ENCODE measurements at places on chromosomes 3 and 15.
A peak's percentile ranks its signal among the peaks of the same experiment; 100 is the strongest.

DNA sequence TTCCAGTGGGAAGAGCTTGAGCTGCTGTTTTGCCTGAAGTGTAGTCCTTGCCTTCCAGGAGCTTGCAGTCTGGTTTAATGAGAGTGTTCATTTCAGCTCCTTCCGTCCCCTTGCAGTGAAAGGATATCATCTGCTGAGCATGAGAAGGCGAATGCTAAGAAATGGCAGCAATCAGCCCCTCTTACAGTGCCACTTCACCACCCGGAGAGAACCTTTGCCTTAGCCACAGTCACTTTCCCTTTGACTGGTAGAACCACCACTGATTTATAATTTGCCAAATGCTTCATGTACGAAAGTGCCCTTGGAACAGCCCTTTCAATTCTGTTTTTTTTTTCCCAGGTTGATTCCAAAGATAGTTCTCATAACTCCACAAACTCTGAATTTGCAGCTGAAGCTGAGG is 11.5 kb downstream of the TATDN2 start:
- no peak for DNase-seq
- peaks cover 16% of the 10 kb centered on the region for H3K36me3 ChIP-seq
- peak overlapping the region; percentile 99 for H3K27ac ChIP-seq
- H3K4me3 ChIP-seq = peak overlapping the region; percentile 3
- H3K4me1 ChIP-seq = peaks cover 54% of the 10 kb centered on the region

DNA sequence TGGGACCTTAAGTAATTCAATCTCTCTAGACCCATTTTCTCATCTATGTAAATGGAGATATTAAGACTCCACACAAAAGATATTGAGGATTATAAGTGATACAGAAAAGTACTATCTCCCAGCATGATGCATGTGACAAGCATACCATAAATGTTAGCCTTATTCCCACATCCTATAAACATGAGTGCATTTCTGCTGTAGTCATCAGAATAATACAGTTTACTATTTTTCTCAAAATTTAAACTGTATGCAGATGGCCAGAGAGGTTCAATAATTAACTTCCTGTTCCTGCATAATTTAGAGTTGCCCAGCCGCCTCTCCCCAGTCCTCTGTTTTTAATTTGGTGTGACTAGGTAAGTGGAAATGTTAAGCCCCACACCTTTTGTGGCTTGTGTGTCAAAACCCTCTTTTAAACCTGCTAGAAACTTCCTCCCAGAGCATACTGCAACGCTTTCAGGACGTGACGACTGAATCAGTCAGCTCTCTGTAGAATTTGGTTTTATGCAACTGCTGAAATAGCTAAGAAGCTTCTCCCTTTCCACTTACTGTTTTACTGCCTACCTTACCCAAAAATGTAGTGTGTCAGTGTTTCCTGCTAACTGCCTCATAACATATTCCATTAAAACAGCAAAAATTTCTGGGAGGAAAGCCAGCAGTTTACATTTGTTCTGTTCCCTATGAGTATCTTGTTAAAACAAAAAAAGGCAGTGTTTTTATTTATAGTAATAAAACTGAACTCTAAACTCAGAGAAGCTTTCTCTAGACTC is 1037.9 kb downstream of the EPHA3 start:
- no peak for DNase-seq
- no peaks in the 10 kb centered on the region for H3K4me1 ChIP-seq
- H3K27ac ChIP-seq = no peak overlapping the region

DNA sequence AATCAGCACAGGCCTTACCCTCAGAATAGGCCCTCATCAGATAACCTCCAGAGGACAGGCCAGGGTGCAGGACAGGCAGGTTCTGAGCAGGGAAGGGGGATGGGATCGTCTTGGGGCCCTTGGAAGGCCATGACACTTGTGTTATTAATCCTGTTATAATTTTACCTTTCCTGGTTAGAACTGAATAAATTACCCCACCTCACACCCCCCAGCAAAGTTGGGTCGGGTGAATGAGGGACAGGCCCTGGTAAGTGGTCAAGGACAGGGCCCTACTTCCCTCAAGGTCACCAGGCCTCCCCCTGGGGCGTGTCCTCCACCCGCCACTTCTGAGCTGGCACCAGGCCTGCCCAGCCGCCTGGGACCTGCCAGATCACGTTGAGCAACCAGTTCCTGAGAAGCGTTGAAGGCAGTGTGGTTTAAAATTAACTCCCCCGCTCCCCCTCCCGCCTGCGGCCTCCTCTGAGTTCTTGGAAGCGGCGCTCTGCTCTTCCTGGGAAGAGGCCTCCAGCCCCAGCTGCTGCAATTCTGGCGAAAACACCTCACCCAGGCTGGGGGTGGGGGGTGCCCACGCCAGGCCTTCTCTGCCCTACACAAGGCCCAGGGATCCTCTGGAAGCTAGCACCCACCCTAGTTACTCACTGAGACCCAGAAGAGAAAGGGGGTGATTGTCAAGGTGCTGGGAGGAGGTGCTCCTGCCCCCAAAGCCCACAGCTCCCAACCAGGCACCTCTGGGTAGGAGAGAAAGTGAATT is 10.6 kb downstream of the CISH start:
- H3K27me3 ChIP-seq = no peaks in the 10 kb centered on the region
- peaks cover 65% of the 10 kb centered on the region for H3K4me1 ChIP-seq
- DNase-seq = peak; percentile 34
- H3K27ac ChIP-seq = peak overlapping the region; percentile 98
- H3K36me3 ChIP-seq = peaks cover 18% of the 10 kb centered on the region
- peak overlapping the region; percentile 88 for H3K4me3 ChIP-seq

DNA sequence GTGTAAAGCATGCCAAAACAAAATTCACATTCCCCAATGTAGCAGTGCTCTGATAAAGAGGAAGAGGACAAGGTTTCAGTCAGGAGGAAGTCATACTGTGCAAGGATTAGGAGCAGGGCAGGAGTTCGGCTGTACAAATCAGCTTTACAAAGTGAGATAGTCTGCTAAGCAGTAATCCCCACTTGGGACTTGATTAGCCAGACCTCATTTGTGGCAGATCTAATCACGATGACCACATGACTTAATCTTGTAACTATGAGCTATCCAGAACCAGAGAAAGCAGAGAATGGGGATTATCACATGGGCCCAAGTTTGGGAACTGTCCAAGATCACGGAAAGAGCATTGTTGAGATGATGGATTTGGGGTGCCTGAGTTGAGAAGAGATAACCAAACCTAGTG is 7.8 kb downstream of the DCBLD2 start:
- peaks cover 14% of the 10 kb centered on the region for H3K27me3 ChIP-seq
- H3K4me3 ChIP-seq = no peak overlapping the region
- H3K4me1 ChIP-seq = peaks cover 4% of the 10 kb centered on the region
- H3K36me3 ChIP-seq = no peaks in the 10 kb centered on the region

DNA sequence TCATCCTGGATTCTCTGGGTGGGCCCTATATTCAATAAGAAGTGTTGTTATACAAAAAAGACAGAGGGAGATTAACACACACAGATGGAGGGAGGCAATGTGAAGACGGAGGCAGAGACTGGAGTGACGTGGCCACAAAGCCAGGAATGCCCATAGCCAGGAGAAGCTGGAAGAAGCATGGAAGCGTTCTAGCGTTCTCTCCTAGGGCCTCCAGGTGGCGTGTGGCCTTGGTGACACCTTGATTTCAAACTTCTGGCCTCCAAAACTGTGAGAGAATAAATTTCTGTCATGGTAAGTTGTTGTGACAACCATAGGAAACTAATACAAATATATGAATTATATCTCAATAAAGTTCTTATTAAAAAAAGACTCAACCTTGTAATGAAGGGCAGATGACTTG is 21.3 kb downstream of the THBS1 start:
- DNase-seq = no peak
- H3K27ac ChIP-seq = no peak overlapping the region
- H3K4me3 ChIP-seq = no peak overlapping the region
- no peaks in the 10 kb centered on the region for H3K27me3 ChIP-seq
- peaks cover 4% of the 10 kb centered on the region for H3K36me3 ChIP-seq

DNA sequence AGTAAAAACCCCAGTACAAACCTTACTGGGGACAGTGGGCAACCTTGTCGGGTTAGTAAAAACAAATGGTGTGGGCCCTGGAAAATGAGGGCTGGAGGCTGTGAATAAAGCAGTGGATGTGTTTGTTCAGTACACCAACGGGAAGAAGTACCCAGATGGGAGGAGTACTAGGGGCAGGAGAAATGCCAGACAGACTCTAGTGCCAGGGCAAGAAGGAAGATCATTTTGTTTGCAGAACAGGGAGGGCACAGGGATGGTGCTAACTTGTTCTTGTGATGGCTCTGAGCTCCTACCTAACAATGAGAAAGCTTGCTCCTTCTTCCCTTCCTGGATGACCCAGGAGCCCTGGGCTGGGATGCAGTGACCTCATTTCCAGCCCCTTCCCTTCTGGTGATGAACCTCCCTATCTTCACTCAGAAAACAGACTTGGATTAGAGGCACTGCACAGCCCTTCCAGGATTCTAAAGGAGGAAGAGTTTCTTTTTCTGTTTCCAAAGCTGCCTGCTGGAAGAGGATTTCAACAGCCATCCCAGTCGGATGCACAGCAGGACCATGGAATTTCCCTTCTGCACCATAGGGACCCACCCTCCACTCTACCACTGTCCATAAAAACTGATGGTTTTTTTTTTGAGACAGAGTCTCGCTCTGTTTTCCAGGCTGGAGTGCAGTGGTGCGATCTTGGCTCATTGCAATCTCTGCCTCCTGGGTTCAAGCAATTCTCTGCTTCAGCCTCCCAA is 6.1 kb downstream of the RASSF1 start:
- H3K36me3 ChIP-seq = peaks cover 5% of the 10 kb centered on the region
- no peaks in the 10 kb centered on the region for H3K27me3 ChIP-seq
- peak overlapping the region; percentile 19 for H3K4me3 ChIP-seq
- no peak for DNase-seq
- peak overlapping the region; percentile 99 for H3K27ac ChIP-seq
- H3K4me1 ChIP-seq = peaks cover 45% of the 10 kb centered on the region

DNA sequence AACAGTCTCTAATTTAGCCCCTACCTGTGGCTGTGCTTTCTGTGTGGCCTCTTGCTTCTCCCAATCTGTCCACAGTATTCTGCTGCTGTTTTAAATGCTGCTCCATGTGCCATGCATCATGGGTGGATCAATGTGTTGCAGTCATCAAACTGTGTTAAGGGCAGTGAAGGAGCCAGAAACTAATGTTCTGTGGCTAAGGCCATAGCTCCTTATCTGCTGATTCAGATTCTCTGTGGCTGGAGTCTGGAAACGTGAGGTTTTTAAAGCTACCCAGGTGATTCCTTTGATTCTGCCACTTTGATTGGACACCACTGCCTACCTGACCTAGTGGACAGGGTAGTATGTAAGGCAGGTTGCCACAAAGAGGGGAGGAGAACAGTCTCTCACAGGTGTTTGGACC is 44.8 kb downstream of the MORC1 start:
- peaks cover 6% of the 10 kb centered on the region for H3K4me1 ChIP-seq
- H3K36me3 ChIP-seq = no peaks in the 10 kb centered on the region
- no peak for DNase-seq
- peaks cover 68% of the 10 kb centered on the region for H3K27me3 ChIP-seq
- no peak overlapping the region for H3K27ac ChIP-seq
- H3K4me3 ChIP-seq = no peak overlapping the region

DNA sequence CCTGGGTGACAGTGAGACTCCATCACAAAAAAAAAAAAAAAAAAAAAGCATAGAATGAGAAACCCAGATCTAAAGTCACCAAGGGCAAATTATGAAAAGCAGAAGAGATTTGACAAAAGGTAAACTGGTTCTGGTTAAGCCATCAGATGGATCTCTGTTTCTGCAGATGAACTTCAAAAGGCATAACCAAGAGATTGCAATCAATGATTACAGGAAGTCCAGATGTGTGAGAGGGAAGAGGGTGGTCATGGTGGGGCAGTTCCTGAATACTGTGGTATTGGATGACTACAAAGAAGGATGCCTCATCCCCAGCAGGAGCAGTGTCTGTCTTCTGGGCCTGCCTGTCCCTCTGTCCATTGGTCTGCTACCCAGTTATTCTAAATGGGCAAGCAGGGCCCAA is 3.8 kb downstream of the P4HTM start:
- peaks cover 33% of the 10 kb centered on the region for H3K4me1 ChIP-seq
- no peak overlapping the region for H3K4me3 ChIP-seq
- no peak for DNase-seq
- no peaks in the 10 kb centered on the region for H3K27me3 ChIP-seq

GRCh38 chr3:141680620-141681389 is 57.3 kb upstream of the RNF7 start:
- no peak overlapping the region for H3K27ac ChIP-seq
- H3K27me3 ChIP-seq = no peaks in the 10 kb centered on the region
- H3K36me3 ChIP-seq = no peaks in the 10 kb centered on the region
- no peak overlapping the region for H3K4me3 ChIP-seq
- DNase-seq = no peak

- H3K27me3 ChIP-seq = peaks cover 22% of the 10 kb centered on the region
- H3K27ac ChIP-seq = no peak overlapping the region
- peaks cover 3% of the 10 kb centered on the region for H3K4me1 ChIP-seq
- no peak overlapping the region for H3K4me3 ChIP-seq
- no peaks in the 10 kb centered on the region for H3K36me3 ChIP-seq
Observed at GRCh38 chr15:93164409-93164808, 75.4 kb upstream of the RGMA start.

GRCh38 chr3:194300382-194300758 is 50.8 kb downstream of the CPN2 start:
- no peak for DNase-seq
- no peaks in the 10 kb centered on the region for H3K27me3 ChIP-seq
- H3K36me3 ChIP-seq = no peaks in the 10 kb centered on the region

DNA sequence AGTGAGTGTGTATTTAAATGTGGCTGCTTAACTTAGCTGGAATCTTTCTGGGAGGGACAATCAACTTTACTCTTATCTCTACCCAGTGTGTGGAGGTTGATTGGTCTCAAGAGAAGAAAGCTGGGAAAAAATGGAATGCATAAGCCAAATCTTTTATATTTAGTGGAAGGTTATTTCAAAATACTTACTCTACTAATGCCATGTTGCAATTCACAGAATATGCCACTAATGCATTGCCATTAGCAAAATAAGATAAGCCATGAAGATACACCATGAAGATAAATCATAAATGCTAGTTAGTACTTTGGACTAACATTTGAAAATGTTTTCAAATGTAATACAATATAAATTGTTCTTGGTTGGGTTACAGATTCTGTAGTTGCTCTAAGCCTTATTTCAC is 155.1 kb upstream of the LRRFIP2 start:
- H3K4me3 ChIP-seq = no peak overlapping the region
- H3K27me3 ChIP-seq = no peaks in the 10 kb centered on the region
- H3K4me1 ChIP-seq = peaks cover 14% of the 10 kb centered on the region

DNA sequence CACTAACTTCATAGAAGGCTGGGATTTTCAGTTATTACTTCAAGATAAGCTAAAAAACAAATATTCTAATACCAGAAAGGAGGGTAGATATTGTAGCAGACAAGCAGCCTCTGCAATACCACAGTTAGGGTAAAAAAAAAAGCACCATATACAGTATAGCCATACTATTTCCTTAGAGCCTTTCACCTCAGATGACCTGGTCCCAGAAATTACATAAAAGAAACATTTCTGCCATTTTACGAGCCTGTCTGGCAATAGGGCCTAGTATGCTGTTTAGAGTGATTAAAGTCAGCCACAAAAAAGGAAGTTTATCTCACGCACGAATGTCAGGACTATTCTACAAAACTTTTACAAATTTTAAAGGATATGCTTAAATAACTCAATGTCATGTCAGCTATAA is 1016.6 kb downstream of the PLOD2 start:
- H3K27me3 ChIP-seq = no peaks in the 10 kb centered on the region
- H3K27ac ChIP-seq = no peak overlapping the region
- no peak overlapping the region for H3K4me3 ChIP-seq

GRCh38 chr3:172174513-172175253 is 135.3 kb downstream of the FNDC3B start:
- H3K4me3 ChIP-seq = peak overlapping the region; percentile 19
- DNase-seq = no peak
- H3K27ac ChIP-seq = peak overlapping the region; percentile 71
- H3K36me3 ChIP-seq = peaks cover 3% of the 10 kb centered on the region

Measured in T-helper 17 cell (primary cell).